ENCODE measurements at places on chromosomes 12 and 14.

DNA sequence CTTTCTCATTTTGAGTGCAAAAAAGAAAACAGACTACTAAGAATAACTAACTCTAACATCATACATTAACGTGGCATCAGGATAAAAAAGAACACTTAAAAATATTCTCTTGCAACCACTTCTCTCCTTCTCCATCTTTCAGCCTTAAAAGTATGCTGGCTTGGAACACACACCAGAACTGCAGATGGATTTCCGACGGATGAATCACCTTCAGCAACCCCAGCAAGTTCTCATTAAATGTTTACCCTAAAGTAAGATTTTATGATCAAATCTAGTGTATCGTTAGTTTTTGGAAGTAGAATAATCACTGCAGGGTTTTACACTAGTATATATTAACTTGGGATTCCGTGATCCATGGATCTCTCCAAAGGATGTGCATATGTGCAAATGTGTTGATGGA is 1.2 kb downstream of the NEK9 start:
- DNase-seq: no peak

GRCh38 chr12:4211372-4211771 is 62.2 kb upstream of the CCND2 start:
- DNase-seq: no peak

DNA sequence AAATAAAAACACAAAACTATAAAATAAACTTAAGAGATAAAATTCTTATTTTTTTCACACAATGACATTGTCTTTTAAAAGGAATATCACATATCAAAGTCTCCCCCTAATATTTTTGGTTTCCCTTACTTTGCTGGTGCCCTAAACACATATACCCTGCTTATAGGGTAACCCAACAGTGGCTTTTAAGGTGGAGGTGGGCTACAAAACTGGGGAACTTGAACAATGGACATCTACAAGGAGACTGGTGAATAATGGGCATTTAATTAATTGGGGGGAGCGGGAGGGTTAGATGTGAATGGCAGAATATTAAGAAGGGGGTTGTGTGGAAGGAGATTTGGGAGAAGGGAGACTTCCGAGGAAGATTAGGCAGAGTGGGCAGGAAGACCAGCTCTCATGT is 9.6 kb downstream of the B4GALNT1 start:
- no peak for DNase-seq

DNA sequence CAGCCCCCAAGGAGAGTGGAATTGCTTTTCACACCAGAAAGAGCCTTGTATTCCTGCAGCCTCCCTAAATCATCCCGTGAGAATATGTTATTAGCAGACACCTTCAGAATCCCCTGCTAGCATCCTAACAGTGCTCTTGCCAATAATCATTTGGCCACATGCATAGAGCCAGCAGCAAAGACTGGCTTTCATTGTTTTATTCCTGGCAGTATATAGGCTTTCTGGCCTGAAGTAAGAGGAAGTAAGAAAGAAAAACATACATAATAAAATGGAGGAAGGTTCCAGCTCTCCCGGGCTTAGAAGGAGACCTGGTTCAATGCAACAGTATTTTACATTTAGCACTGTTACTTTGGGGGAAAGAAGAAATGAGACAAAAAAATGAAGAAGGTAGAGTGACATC is 176.7 kb upstream of the ATF7IP start:
- no peak for DNase-seq

- no peak for DNase-seq
These were observed 14.7 kb downstream of the NOC4L start for GRCh38 chr12:132158677-132159554.

DNA sequence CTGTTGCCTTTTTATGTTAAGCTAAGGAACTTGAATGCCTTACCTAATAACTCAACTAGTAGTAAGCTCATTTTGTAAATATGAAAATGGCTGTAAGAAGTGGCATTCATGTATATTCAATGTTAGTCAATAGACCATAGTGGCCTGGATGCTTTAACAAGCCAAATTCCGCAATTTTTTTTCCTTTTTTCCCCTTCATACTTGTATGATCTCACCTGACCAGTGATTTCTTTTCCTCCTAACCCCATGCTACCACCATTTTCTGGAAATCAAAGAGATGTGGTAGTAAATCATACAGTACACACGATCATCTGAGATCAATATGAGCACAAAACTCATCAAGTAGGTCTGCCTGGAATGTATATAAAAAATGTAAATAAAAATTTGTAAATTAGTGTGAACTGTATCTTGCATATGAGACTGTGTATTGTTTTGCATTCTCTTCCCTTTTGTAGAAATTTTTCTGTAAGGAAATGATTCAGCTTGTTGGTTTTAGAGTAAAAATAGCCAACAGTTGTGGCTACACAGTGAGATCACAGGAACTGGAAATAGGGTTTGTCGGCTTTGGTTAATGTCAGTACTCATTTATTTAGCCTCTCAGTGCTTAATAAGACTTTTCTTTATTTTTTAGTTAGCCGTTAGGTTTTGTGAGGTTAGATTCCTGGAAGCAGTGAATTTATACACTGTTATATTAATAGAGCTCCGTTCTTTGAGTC is 62.5 kb downstream of the ETNK1 start:
- no peak for DNase-seq

GRCh38 chr14:72545411-72546311 is 348.2 kb downstream of the DPF3 start:
- DNase-seq: no peak

DNA sequence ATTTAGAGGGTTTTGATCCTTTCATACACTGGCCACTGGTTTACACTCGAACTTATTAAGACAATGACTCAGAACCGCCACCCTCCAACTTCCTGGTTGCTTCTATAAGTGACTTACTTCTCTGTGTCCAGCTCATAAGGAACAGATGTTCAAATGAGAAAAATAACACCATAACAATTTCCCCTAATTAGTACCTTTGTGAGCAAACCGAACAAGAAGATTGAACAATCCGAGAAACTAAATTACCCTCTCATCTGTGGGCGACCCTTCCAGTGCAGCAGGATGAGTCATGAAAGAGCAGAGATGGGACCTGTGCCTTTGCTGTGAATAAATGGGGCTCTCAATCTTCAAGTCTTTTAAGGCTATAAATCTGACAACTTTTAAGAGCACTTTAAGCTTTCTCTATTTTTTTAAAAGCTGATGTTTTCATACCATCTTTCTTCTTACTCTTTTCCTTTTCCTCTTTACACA is 146.8 kb upstream of the RASSF8 start:
- DNase-seq: no peak
